NCI-H748 treated with DMSO at 0.1 percent for 48 hours (cell line): ENCODE measurements at places on chromosomes 16 and 17.

- no peak for DNase-seq
Observed at GRCh38 chr16:50884066-50884860, 142.4 kb downstream of the CYLD start.

DNA sequence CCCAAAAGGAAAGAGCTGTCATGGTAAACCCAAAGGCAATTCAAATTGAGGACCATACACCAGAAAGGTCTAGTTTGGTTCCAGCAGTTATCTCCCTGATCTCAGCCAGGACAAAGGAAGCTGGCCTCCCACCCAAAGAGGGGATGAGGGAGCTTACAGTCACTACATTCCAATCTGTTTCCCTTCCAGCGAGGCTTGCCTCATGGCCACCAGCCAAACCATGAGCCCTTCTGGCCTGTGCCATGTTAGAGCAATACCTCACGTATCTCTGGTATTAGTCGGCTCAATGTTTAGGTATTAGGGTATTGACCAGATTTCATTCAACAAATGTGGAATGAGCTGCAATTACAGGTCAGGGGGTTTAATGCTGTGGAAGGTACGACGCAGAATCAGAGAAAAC lies 8.4 kb downstream of the NDUFAB1 start:
- no peak for DNase-seq

- no peak for DNase-seq
Observed at GRCh38 chr16:17555176-17555575, 84.4 kb upstream of the XYLT1 start.

DNA sequence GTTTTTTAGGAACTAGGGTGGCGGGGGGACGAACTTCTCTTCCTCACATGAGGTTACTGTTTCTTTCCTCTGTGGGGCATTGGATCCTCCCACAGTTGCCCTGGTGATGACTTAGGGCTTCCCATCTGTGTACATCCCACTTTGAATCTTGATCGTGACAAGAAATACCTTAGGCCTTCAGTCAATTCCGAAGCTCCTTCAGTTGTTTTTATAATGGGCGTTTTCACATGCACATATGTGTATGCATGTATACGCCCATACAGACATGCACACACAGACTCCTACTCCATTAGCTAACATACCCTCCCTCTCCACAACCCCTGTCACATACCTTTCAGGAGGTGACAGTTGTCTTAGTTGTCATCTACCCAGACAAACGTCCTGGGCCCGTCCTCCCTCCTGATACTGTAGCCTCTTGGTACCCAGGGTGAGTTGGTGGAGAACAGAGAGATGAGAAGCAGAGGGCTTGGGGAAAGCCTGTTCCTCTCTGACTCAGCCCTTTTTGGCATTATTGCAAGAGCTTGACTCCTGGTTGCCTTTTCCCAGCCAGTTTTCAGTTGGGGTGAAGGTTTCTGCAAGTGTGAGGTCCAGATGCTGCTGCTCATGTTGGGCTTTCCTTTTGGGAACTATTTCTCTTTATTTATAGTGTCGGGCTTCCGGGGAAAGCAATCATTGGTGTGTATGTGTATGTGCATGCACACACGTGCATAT lies 2.2 kb upstream of the AOC2 start:
- no peak for DNase-seq

GRCh38 chr16:87702325-87702811 lies 63.4 kb downstream of the KLHDC4 start:
- DNase-seq, result no peak

- DNase-seq, result no peak
Observed at GRCh38 chr17:79039171-79039570, 15.2 kb downstream of the C1QTNF1 start.

GRCh38 chr17:73155410-73156165 lies 9.2 kb upstream of the SSTR2 start:
- DNase-seq, result no peak

DNA sequence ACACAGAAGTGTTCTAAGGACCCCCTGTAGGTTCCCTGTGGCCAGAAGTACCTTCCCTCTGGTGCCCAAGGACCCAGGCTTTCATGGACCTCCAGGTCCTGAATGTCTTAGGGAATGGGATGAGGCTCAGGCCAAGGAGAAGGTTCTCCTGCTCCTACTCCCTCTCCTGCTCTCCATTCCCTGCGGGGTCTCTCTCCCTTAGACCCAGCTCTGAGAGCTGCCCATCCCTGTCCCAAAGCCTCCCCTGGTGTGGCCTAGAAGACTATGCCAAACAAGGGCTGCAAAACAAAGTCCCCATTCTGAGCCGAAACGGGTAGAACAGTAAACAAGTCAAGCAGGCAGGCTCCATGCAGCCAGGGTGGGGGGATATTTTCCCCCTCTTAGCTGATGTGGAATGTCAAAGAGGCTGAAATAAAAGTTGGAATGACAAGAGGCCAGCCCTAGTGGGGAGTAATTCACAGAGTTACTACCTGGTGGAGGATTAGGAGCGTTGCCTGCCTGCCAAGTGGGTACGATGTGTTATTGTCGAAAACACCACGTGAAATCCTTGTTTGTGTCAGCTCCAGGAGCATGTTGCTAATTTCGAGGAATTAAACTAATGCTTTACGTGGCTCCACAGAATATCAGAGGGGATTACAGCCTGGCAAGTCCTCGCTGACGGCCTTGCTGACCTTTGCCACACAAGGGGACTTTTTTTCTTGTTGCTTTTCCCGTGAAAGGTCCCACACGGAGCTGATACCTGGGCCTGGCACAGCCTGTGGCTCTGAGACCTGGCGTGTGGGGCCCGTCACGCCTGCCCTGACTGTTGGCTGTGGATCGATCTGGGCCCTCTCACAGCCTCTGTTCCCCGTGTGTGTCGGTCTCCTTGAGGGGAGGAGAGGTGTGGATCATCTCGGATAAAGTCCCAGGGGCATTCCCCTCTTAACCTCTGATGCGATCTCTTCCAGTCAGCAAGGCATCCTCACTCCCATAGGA lies 2.9 kb downstream of the WFIKKN2 start:
- DNase-seq, result no peak

DNA sequence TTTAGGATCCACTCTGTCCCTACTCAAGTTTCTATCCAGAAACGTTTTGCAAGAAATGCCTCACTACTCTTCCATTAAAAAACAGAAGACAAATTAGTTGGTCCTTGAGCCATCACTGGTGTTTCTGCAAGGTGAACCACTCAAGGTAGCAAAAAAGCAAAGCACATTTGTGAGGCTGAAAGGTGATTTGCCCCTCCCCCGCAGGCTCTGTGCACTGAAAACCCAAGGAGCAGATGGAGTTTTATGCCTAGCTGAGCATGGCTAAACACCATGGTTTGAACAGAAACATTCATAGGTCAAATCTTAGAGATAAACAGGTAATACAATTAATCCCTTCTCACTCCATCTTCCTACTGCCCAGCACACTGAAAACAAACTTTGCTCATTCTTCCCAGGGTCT lies 538.2 kb upstream of the CDH5 start:
- DNase-seq, result no peak

DNA sequence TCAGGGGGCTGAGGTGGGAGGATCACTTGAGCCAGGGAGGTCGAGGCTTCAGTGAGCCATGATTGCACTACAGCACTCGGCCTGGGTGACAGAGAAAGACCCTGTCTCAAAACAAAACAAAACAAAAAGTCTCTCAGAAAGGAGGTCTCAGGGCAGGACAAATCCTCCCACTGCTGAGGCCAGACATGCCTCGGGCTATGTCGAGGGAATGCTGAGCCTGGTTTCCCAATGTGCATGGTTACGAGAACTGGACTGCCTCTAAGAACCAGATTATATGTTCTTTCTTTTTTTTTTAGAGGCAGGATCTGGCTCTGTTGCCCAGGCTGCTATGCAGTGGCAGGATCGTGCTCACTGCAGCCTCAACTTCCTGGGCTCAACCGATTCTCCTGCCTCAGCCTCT lies 27.6 kb downstream of the TRAP1 start:
- DNase-seq, result no peak

DNA sequence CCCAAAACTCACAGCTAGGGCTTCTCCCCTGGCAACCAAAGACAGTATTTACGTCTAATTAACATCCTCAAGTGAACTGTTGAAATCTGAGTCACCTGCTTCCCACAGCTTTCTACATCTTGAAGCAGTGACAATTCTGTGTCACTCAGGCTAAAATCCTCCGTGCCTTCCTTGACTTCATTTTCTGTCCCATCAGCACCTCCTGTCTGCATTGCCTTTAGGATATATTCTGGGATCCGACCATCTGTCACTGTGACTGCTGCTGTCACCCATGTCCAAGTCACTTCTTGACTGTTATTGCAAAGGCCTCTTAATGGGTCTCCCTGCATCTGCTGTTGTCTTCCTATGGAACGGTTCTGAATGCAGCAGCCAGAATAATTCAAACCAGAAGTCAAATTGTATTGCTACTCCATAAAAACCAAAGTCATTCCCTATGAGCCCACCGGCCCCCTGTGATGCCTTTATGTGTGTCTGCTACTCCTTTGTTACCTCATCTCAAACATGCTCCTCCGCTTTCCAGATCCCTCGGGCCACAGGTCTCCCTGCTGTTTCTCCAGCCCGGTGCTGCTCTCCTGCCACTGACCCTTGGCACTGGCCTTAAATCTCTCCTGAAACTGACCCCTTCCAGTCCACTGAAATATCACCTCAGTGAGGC lies 56.9 kb downstream of the WWP2 start:
- DNase-seq, result no peak

DNA sequence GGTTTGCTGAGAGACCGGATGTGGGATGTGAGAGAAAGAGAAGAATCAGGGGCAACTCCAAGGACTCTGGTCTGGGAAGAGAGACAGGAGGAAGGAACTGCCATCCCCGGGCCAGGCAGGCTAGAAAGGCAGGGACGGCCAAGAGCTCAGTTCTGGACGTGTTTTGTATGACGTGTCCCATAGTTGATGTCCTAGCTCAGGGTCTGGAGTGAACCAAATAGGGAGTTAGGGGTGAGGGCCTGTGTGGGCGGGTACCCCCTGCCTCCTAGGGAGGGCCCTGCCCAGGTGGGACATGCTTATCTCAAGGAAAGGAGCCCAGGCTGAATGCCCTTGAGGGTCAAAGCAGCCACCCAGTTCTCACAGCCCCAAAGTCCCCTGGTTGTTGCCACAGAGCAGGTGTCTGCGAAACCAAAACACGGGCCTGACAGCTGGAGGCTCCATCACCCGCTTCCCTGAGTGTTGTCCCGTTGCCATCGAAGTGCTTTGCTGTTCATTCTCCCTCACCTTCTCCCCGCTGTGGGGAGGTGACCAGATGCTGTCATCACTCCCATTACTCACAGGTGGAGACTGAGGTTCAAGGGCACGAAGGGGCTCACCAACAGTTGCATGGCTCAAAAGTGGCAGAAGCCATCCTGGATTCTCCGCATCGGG lies 7.5 kb downstream of the ABCC3 start:
- no peak for DNase-seq

DNA sequence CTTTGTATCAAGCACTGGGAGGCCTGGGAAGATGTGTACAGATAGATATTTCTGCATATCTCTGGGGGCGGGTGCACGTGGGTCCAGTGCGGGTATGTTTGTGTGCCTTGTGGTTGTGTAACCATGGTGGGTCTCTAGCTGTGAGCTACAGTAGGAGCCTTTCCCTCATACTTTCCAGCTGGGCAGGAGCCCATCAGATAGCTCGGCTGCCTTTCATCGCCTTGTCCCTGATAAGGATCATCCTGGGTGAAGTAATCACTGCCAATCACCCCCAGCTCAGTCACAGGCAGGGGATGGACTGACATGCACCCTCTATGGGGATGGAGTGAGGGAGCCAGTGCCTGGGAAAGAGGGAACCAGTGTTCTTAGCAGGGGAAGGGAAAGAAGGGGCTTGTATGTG lies 3.2 kb upstream of the SCRN2 start:
- no peak for DNase-seq

DNA sequence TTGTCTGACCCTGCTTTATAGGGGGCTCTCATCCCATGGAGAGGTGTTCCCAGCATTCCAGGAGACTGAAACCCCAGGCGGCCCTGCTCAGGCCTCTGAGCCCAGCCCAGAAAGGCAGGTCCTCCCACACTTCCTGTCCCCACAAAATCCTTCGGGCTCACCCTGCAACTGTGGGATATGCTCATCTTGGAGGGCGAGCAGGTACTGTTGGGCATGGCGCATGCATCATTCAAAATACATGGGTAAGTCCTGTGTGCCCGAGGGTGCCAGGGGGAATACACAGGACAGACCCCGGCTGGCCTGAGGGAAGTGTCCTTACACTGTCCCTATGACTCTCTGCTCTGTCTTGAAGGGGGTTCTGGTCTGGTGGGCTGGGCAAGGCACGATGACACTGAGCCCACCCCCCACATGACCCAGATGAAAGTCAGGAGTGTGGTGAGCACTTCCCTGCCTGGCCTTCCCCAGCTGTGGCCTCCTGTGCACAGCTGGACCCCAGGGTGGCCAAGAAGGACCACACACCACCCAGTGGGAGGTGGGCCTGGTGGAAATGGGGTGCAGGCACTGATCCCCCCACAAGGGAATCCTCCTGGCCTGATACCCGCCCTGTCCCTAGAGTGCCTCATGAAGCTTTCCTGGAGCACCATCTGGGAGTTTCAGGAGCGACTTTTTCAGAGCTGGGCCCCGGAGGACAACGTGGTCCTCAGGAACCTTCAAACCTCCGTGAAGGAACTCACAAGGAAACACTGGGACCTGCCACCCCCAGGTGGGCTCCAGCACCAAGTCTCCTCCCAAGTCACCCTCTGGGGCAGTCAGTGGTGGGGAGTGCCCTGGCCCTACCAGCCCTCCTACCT lies 46.7 kb downstream of the USP22 start:
- no peak for DNase-seq
